ENCODE measurements at places on chromosomes 7 and 10.

DNA sequence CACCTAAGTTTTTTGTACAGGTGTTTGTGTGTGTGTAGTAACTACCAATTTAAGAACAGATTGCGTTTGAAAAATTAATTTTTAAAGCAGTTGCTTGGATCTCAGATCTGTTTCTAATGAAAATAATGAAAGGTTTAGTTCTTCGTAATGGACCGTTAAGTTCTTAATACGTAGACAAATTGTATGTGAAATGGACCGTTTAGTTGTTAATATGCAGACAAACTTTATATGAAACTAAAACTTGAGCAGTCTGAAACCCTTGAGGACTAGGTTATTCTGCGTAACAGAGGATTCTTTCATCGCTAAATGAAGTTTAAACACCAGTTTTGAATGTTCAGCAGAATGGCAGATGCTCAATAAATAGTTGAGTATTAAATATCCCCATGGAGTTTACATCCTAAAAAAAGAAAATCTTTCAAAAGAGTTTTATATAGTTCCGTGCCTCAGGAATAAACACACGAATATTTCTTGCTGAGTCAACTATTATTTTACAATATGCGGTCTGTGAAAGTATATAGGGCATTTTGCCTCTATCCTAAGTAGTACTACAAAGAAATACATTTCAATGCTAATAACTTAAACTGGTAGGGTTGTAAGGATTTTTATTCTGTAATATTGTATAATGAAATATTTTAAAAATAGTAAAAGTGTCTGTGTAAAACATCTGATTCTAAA lies 1.2 kb downstream of the DBF4 start:
- DNase-seq, result no peak

DNA sequence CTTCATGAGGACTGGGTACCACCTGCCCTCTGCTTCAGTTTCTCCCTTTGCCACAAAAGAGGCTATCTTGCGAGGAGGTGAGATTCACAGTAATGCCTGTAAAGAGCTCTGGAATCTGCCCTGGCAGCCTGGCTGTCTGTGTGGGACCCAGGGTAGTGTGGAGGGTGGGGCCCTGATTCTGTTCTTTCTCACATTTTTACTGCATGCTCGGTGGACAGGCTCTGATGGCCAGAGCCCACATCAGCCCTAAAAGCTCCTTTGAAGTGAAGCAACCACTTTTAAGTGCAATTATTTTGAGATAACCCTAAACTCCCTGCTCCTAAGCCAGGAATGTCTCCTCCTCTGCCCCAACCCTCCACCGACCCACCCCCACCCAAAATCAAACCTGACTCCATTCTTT lies 92.1 kb upstream of the PODXL start:
- no peak for DNase-seq

DNA sequence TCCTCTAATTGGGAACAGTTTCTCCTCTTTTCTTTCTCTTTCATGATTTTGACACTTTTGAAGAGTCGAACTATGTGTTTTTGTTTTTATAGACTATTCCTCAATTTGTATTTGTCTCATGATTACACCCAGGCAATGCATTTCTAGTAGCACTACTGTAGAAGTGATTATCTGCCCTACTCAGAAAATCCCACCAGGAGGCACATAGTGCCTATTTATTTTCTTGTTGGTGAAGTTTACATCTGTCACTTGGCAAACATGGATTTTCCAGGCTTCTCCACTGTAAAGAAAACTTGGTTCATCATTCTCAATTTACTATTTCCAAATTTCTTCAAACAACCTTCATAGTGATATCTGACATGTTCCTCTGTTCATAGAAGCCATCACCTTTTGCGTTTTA lies 893.9 kb downstream of the CCSER2 start:
- no peak for DNase-seq

- DNase-seq, result no peak
Measured at GRCh38 chr7:43655584-43655983, 72.7 kb downstream of the STK17A start.

DNA sequence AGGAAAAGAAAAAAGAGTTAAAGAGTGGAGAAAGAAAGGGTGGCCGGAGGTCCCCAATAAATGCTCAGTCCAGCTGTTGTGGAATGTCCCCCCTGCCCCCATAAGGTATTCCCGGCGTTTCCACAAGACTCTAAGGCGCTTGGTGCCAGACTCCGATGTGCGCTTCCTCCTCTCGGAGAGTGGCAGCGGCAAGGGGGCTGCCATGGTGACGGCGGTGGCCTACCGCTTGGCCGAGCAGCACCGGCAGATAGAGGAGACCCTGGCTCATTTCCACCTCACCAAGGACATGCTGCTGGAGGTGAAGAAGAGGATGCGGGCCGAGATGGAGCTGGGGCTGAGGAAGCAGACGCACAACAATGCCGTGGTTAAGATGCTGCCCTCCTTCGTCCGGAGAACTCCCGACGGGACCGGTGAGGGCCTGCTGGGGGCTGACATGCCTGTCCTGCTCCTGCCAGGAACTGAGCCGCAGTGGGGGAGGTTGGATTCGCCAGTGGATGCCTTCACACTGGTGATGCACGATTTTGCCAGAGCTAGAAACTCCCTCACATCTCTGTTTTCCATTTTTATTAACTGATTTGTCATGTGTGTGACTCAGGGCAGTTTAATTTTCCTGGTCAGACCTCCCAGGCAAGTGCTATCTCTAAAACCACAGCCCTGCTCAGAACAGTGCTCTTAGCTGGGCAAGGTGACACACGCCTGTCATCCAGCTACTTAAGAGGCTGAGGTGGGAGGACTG lies 34.2 kb downstream of the TACR2 start:
- DNase-seq, result no peak

Measured in tibial artery (tissue), 4 donors.